Stimulated activated CD8-positive, alpha-beta memory T cell treated with anti-CD3 and anti-CD28 coated beads, Interleukin-2, amount 100 ng/mL, for 1 hour (primary cell): ENCODE measurements at places on chromosomes 16 and 17.

GRCh38 chr16:73062743-73063733 lies 15.1 kb upstream of the ZFHX3 start:
- no peak for DNase-seq

DNA sequence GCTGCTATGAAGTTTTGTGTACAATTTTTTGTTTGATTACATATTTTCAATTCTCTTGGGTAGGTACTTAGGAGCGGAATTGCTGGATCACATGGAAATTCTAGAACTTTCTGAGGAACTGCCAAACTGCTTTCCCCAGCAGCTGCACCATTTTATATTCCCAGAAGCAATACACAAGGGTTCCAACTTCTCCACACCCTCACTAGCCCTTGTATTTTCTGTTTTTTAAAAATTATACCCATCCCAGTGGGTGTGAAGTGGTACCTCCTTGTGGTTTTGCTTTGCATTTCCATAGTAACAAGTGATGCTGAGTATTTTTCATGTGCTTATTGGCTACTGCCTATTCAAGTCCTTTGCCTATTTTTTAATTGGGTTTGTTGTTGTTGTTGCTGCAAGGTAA lies 20.9 kb downstream of the NACA2 start:
- DNase-seq = no peak

- DNase-seq = no peak
Observed at GRCh38 chr17:5694551-5694950, 110.2 kb upstream of the NLRP1 start.

DNA sequence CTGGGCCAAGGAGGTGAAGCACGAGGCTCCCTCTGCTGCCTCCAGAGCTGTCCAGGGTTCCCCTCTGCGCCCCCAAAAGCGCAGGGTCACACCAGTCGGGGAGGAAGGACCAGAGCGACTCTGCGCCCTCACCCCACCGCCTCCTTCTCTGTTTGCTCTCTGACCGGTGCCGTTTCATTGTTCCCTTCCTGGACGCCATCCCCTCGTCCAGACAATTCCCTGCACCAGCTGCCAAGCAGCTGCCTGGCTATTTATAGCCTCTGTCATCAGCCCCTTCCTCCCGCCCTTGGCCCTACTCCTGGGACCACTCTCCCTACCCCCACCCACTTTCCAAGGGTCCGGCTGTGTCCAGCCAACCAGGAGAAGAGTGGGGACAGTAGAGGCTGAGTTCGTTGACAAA lies 68.8 kb upstream of the CREBBP start:
- DNase-seq = no peak

GRCh38 chr16:86970726-86971125 lies 346.5 kb downstream of the C16orf95 start:
- DNase-seq = no peak

DNA sequence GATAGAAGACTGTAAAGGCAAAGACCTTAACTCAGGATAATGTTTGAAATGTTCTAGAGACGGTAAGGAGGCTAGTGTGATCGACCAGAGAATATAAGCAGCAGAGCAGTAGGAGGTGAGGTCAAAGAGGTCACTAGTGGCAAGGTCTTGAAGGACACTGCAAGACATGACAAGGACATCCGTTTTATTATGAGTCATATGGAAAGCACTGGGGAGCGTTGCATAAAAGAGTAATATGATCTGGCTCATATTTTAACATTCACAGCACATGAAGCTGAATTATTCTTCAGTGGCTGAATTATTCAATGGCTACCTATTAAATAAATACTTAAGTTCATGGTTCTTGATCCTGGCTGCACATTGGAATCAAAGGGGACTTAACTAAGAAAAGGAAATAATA lies 123.7 kb downstream of the SOX9 start:
- no peak for DNase-seq

DNA sequence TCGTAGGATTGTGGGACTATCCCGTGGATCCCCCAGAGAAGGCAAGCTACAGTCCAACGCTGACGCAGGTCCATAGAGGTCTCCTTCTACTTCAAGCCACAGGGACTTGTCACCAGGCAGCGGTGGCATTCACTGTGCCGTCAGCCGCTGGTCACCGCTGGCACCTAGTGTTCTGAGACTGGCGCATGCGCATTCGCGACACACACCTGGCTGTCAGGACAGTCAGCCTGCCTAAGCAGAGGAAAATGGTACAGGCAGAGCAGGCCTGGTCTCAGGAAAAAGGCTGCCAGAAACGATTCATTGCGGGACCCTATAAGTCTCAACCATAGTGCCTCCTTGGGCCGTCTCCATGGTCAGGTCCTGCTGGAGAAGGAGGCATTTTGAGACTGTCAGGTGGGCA lies 138.0 kb upstream of the WSB1 start:
- DNase-seq = no peak

GRCh38 chr16:5516115-5516514 lies 418.5 kb upstream of the EEF2KMT start:
- DNase-seq = no peak

DNA sequence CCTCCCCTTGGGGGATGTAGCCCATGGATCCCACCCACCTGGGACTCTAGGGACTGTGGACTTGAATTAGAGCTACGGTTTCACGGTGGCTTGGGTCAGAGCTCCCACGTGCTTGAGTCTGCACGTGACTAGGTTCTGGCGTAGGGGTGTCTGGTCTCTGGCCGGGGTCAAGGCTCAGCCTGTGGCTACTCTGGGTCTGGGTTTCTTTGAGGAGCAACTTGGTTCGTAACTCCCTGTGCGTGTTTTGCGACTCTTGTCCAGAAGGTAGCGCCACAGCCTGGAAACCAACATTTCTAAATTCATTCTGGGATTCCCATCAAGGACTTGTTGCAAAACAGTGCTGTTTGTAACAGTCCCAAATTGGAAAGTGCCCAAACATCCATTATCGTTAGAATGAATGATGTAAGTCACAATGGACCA lies 470 bp upstream of the GGT6 start:
- DNase-seq = no peak

- peak; percentile 79 for DNase-seq
Observed at GRCh38 chr17:16584273-16584995, 15.4 kb upstream of the ZNF287 start.

DNA sequence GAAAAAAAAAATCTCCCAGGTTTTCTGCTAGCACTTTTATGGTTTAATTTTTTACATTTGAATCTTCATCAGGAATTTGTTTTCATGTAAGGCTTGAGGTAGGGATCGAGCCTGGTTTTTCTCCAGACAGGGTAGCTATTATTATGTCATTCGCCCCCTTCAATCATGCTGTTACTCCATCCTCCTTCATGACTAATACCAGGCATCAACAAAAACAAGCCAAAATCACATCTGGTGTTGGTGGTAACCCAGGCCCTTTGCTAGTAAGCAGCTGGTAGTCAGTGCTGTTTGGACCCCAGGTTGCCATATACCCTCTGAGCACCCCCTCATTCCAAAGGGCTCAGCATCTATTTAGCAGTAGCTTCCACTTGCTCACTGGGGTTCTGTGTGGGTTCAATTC lies 29.5 kb downstream of the DRC3 start:
- DNase-seq = no peak

- DNase-seq = no peak
Observed at GRCh38 chr17:70677783-70678647, 508.7 kb downstream of the KCNJ2 start.

DNA sequence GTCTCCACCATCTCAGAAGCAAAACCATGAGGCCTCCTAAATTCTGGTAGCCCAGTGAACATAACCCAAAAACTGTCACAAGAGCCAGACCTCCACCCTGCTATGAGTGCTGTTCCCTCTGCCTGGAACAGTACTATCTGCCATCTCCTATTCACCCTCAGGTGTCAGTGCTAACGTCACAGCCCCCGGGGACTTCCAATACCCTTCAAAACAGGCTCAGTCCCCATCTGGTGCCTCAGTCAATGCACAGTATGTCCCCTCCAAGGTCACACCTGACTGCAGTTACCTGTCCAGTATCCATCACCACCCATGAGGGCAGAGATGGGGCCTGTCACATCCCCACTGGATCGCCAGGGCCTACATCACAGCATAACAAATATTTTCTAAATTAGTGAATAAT lies 11.5 kb downstream of the CREBBP start:
- DNase-seq = no peak

DNA sequence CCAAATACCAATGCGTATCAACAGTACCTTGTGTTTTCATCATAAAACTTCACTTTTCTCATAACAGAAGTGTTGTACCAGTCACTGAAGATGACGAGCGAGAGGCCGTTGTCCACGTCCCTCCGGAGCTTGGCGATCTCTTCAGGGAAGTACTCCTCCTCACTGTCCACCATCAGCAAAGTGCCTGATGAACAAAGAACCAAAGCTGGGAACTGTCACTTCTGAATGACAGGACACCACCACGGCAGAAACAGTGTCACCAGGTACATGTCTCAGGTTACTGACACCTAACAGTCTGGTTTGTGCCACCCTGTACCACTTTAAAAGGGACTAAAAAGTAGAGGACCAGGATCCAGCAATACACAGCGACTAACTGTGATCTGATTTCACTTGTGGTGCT lies 25.0 kb upstream of the SLC38A8 start:
- no peak for DNase-seq

DNA sequence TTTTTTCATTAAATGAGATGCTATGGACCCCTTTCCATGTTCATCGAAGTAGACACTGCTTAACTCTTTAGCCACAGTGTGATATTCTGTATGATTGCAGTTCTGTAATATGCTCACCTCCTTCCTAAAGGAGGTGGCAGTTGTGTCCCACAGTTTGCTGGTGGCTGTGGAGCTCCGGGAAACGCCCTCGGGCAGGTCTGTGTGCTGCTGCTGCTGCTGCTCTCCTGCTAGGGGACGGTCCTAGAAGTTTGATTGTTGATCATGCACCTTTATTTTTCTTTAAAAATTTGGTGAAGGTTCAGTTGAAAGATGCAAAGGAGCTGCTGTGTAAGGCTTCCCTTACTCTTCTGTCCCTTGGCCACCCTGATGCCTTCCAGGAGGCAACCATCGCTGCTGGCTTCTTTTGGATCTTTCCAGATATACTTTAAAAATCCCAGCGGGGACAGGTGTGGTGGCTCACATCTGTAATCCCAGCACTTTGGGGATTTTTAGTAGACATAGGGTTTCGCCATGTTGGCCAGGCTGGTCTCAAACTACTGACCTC lies 8.4 kb upstream of the CLEC18A start:
- no peak for DNase-seq

GRCh38 chr16:87945351-87946042 lies 5.7 kb upstream of the BANP start:
- DNase-seq = no peak

DNA sequence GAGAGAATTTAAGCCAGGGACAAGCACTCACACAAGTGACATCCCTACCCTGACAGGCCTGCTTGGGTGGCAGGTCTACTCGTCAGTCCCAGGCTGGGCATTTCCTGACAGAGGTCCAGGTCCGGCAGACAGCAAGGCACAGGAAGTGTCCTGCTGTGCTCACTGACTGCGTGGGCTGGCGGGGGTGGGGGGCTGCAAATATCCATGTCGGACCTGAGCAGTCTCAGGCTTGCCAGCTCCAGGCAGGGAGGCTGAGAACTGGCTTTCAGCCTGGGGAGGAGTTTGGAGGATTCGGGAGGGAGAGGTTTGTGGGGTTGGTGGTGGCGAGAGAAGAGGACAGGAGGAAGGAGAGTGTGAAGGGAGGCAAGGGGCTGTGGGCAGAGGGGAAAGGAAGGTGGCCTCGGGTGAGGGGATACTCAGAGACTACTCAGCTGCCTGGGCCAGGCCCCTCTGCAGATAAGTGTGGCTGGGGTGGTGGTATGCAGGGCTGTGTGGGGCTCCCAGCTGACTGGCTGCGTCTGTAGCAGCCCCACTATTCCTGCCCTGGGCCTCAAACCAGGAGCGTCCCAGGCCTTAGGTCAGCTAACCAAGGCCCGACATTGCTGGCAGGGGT lies 7.8 kb downstream of the HIC1 start:
- no peak for DNase-seq

- no peak for DNase-seq
Observed at GRCh38 chr16:67151431-67152097, 766 bp upstream of the B3GNT9 start.

GRCh38 chr17:10743316-10744009 lies 13.6 kb upstream of the TMEM220 start:
- no peak for DNase-seq

DNA sequence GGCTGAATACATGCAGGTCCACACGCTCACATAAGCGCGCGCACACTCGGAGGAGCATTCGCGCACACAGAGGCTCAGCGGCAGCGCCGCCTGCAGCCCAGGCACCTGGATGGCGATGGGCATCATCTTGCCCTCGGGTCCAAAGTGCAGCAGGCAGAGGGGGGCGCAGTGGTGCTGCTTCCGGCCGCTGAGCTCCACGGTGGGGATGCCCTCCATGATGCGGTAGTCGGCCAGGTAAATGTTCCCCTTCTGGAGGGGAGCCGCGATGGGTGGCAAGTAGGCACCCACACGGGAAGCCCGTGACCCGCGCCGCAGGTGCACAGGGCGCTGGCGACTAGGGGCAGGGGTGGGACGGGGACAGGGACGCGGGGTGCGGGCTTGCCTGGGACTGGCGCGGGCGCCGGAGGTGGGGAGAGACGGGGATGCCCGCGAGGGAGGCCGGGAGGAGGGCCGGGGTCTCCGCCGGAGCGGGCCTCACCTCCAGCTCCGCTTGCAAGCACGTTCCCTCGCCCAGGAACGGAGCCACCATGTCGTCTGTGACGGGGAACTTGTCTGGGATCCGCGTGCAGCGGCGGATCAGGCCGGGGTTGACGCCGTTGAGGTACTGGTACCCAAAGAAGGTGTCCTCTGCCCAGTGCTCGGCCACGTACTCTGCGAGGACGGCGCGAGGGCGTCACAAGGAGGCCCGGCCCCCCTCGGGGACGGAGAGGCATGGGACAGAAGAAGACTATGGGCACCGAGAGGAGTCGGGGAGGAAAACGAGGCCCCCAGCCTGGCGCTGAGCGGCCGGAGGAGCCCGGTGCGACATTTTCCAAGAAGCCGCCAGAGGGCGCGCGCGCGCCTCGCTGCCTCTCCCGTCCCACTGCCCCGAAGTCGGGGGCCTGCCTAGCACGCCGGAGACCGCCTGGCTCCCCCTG lies 8.0 kb downstream of the ALOX12B start:
- peak; percentile 48 for DNase-seq

DNA sequence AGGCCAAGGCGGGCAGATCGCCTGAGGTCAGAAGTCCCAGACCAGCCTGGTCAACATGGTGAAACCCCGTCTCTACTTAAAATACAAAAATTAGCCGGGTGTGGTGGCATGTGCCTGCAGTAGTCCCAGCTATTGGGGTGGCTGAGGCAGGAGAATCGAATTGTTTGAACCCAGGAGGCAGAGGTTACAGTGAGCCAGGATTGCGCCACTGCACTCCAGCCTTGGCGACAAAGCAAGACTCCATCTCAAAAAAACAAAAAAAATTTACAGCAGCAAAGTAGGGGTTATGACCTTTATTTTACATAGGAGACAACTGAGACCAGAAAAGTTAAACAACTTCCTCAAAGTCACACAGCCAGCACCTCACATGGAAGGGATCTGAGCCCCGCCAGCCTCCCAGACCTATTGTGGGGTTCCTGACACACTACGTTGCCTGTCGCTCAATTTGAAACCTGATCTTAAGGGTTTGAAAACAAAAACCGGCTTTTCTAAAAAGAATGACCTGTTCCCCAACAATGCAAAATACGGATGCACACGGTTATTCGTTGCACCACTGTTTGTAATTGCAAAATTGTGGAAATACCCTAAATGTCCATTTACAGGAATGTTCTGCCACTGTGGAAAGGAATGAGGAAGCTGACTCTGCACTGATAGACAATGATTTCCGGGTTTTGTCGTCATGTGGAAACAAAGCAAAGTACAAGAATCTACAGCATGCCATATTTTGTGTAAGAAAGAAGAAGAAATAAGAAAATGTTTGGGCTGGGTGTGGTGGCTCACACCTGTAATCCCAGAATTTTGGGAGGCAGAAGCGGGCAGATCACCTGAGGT lies 77.2 kb downstream of the CNGB1 start:
- no peak for DNase-seq
